ENCODE measurements at places on chromosomes 2 and 18.

- no peak for DNase-seq
Measured at GRCh38 chr2:239181903-239182581, 218.8 kb downstream of the HDAC4 start.

- no peak for DNase-seq
Measured at GRCh38 chr18:28789502-28789901, 612.6 kb upstream of the CDH2 start.

- no peak for DNase-seq
Measured at GRCh38 chr2:97761192-97761591, 47.8 kb downstream of the ZAP70 start.

DNA sequence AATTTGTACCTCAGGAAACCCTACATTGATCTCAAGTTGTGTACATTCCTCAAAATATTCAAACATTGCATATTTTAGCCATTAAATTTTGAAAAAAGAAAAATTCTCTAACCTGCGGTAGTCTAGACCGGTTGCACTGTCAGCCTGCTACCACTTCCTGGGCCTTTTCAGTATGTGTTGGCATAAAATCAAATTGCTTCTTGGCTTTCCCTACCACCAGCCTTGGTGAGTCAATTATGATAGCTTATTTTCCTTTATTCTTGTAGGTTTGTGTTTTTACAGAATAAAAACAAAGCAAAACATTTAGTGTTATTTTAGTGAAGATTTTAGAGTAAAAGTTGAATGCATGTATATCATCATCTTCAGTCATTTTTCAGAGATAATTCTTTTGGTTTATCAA, 61.2 kb downstream of the FAM171B start:
- DNase-seq = no peak

DNA sequence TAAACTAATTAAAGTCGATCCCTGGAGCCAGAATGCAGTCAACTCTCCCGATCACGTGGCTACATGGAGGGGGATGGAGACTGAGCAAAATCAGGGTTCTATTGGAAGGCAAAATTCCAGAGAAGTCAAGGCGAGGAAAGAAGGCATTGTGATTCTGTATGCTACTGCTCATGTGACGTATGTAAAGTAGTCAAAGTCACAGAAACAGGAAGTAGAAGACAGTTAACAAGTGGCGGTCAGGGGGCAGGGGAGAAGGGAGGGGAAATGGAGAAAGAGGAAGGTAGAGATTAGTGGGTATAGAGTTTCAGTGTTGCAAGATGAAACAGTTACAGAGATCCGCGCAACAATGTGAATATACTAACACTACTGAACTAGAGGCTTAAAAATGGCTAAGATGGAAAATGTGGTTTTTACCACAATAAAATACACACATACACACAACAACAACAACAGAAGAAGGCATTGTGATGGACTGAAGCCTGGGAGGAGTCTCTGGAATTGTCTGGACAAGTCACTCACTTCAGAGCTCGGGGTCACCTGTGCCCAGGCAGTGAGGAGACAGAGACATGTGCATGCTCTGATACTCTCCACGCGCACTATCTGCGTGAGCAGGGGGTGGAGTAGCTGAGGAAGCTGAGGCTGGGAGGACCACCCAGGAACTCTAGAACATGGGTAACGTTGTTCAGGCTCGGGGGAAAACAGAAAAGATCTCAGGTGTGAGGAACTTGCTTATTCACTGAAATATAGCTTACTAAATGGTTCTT, 89.9 kb upstream of the CDCA7 start:
- no peak for DNase-seq

- no peak for DNase-seq
Measured at GRCh38 chr18:44744161-44745121, 63.8 kb downstream of the SETBP1 start.

- no peak for DNase-seq
Measured at GRCh38 chr2:165827016-165827920, 33.2 kb upstream of the GALNT3 start.

DNA sequence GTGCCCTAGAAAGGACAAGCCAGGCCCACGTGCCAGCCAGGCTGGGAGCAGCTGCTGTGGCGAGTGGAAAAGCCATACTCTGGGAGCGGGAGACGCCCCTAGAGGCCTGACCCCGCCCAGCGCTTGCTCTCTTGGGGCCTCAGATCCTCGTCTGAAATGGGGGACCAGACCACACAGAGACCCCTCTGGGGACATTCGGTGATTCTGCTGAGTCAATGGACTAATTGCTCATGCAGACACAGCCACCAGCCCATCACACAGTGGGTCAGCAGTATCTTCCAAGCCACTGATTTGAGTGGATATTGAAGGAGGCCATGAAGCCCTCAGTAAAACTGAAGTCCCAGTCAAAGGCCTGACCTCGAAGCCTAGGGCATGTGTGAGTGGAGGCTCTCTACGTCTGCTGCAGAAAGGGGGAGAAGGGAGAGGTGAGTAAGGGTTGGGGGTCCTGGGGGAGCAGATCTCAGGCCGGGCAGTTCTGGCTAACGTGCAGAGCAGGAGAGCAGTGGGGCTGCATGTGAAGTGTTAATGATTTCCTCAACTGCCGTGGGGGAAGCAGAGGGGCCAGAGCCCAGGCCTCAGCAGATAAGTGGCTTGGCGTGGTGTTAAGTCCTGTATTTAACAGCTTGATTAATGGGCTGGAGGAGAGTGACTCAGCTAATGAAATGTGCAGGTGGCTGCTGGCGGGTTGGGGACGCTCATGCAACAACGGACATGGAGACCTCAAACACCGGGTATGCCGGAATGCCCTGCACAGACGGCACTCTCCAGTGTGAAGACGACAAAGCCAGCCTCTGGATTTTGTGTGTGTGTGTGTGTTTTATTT, 104.4 kb upstream of the TWIST2 start:
- DNase-seq = no peak

- peak; percentile 31 for DNase-seq
Measured at GRCh38 chr2:27407798-27408491, 1.4 kb downstream of the PPM1G start.

DNA sequence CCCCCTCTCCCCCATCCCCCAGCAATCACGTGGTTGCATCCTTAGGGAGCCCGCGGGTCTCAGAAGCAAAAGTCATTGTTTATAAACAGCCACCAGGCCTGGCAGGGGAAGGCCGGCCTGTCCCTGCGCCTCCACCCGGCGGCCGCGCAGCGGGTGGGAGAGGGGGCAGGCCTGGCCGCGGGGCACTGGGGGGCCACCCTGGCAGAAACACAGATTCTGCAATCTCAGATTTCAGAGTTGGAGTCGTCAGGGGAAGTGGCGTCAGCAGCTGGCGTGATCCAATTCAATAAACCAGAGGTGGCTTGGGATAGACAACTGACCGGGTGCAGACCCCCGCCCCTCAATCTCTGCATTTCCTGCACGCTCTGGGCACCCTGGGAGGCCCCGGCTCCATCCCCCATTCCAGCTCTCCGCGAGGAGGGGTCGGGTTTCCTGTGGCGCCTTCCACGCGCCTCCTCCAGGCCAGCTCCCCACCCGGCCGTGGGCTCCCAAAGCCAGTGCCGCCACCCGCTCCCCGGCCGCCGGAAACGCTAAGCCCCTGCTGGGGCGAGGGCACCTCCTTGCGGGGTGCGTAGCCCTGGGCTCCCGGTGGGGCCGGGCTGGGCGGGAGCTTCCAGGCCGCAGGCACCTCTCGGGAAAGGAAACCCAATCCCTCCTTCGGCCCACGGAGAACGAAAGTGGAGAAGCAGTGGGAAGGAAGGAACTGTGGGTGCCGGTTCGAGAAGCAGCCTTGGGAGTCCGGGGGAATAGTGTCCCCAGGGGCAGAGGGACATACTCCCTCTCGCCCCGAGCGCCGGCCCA, 1.1 kb downstream of the BIN1 start:
- DNase-seq = no peak

- no peak for DNase-seq
Measured at GRCh38 chr2:173002751-173003541, 72.7 kb upstream of the MAP3K20 start.

DNA sequence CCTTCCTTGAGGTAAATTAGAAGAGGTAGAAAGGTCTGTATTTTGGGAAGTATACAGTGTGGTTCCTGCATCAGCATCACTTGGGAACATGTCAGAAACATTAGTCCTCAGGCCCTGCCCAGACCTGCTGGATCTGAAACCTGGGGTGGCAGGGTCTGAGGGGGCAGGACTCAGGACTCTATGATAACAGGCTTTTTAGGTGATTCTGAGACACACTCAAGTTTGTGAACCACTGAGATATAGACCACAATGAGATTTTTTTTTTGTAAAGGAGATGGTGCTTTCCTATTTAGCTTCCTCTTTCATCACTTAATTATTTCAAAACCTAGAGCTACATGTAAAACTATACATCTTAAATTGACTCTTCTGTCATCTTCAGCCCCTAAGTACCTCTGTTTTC, 262.7 kb upstream of the SPOPL start:
- DNase-seq = no peak

GRCh38 chr2:63000801-63001200, 49.8 kb upstream of the OTX1 start:
- no peak for DNase-seq

- no peak for DNase-seq
Measured at GRCh38 chr18:36513556-36513955, 216.0 kb downstream of the FHOD3 start.

- DNase-seq = no peak
Measured at GRCh38 chr2:132646540-132647108, 23.4 kb downstream of the LYPD1 start.

DNA sequence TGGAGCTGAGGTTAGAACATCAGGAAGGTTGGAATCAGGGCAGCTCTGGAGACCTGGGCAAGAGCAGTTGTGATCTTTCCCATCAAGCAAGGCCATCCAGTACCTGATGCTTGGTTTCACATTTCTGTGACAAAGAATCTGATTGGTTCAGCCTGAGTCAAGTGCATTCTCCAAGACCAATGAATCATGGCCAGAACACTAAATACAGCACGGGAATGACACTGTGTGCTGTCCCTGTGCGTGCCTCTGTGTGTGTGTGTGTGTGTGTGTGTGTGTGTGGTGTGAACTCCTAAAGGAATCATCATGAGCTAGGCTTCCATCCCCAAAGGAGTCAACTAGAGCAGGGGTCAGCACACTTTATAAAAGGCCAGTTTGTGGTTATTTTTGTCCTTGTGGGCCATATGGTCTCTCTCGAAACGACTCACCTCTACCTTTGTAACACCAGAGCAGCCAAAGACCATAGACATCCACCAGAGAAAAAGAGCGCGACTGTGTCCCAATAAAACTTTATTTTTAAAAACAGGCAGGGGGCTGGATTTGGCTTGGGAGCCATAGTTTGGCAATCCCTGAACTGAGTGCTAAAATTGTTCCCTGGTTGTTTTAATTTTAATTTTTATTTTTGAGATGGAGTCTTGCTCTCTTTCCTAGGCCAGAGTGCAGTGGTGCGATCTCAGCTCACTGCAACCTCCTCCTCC, 99.7 kb downstream of the INHBB start:
- DNase-seq = peak; percentile 22

DNA sequence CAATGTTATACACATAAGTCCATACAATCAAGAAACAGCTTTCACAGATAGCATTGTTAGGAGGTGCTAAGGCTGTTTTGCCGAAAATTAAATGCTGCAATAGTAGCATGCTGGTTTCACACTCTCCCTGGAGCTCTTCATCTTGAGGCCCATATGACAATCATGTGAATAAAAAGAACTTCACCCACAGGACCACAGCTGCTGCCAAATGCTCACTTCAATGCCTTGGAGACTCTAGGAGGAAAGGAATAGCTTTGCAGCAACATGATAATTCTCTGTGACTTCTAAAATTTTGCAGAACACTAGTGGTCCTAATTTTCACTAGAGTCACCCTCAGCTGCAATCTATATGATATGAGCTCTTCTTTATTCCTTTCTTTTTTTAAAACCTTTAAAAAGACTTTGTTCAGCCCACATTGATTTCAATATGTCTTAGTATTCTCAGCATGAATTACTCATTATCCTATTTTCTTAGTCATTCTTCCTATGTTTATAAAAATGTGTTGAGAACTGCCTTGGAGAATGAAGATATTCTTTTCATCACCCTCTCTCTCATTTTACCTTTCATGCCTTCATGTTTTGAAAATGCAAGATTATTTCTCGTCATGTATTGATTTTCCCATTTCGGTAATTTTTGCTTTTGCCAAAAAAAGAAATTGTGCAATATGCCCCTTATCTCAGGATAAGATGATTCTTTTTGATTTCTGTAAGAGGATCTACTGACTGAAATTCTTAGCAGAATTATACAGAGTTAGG, 108.2 kb downstream of the PDE1A start:
- DNase-seq = peak; percentile 8

DNA sequence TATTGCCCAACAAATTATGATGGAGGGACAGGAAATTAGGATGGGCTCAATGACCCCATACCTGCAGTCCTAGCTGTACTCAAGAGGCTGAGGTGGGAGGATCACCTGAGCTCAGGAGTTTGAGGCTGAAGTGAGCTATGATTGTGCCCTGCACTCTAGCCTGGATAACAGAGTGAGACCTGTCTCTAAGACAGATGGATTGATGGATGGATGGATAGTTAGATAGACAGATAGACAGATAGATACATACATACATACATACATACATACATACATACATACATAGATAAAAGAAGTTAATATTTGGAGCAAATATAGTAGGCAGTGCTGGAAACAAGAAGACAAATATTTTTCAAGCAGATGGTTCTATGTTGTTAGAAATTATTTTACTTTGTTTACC, 78.1 kb upstream of the PROKR1 start:
- no peak for DNase-seq

- no peak for DNase-seq
Measured at GRCh38 chr2:127790694-127791529, 20.1 kb downstream of the WDR33 start.

DNA sequence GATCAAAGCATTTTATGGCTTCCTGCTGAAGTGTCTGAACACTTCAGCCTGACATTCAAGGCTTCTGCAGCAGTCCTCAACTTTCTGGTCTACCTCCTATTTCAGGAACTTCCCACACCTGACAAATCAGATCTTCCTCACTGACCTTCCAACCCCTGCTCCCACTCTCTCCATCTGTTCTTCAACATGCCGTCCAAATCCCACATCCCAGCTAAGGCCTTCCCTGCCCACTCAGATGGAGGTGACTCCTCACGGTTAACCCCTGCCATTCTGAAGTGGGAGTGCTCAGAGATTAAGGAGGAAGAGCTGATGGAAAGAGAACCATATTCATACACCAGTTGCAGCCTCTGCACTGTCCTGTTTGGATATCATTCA, 104.8 kb downstream of the POLR1A start:
- no peak for DNase-seq

DNA sequence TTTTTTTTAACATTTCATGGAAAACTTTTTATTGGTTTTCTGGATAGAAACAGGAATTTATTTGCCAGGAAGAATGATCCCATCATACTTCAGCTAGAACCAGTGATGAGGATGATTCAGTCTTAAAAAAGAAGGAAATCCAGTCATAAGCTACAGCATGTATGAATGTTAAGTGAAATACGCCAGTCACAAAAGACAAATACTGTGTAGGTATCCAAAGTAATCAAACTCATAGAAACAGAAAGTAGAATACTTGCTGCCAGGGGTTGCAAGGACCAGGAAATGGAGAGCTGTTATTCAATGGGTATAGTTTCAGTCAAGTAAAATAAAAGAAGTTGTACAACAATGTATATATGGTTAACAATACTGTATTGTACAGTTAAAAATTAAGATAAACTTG, 21.3 kb downstream of the PSME4 start:
- DNase-seq = no peak

GRCh38 chr2:30639836-30640235, 167.4 kb downstream of the CAPN13 start:
- DNase-seq = no peak

Data from mammary epithelial cell (primary cell).